ENCODE measurements at places on chromosomes 6 and 20.

DNA sequence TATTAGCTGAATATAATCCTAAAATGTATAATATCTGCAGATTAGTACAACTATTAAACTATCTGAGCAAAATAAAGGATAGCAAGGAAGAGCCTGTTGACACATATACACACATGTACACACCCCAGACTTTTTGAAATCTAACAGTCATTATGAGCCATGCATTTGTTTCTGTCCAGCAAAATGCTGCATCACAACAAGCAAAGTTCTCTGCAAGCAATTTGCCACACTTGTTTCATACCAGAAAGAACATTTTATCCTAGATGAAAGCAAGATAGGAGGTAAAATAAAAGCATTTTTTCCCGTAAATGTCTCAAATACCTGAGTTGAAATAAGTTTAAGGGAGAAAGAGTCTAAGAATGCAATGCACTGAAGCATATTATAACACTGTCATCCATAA, 145.2 kb downstream of the COL21A1 start:
- no peak for DNase-seq

DNA sequence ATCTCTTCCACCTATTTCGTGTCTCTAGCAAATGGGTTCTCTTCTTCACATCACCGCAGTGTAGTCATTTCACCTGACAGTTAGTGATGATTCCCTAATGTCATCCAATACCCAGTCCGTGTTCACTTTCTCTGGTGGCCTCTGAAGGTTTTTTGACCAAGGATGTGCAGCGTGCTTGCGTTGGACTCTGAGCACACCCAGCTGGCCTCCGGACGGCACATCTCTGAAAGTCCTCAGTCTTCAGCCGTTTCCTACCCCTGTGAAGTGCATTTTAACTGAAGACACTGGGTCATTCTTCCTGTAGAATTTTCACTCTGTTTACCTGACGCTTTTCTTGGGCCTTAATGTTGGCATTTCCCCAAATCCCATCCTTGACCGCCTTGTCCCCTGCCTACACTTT, 98.7 kb downstream of the ERMARD start:
- DNase-seq: no peak

- no peak for DNase-seq
These were observed at the start of gene UST for GRCh38 chr6:148746363-148747144. TSS of gene UST (plus strand) at chr6:148747030. CDS start at chr6:148747431, 401 bp downstream.

GRCh38 chr6:161222706-161223234, 51.1 kb downstream of the AGPAT4 start:
- no peak for DNase-seq

- no peak for DNase-seq
These were observed 167.4 kb upstream of the RREB1 start for GRCh38 chr6:6940031-6941025.

- no peak for DNase-seq
These were observed 33.0 kb downstream of the METTL24 start for GRCh38 chr6:110325197-110325596.

DNA sequence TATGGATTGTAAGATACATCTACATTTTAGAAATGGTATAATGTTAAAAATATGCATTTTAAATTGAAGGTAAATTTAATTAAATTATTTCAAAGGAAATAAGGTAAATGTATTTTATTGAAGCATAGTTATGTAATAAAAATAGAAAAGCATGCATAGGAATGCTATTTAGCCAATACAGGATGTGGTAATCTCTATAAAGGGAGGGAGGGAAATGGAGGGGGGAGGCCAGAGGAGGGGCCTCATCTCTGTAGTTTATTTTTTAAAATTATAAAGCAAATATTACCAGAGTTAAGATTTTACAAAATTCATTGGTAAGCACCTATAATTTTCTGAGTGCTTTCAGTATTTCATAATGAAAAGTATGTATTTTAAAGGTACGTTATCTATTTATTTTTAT, 27.2 kb downstream of the SLC16A10 start:
- no peak for DNase-seq

DNA sequence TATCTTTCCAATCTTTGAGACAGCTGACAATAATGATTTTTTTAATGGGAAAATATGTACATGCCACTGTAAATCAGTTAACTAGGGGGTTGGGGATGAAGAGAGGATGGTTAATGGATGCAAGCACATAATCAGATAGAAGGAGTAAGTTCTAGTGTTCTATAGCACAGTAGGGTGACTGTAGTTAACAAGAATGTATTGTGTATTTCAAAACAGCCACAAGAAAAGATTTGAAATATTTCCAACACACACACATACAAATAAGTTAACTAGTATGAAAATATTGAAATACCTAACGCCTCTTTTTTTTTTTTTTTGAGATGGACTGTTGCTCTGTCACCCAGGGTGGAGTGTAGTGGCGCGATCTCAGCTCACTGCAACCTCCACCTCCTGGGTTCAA, 153.4 kb upstream of the SALL4 start:
- no peak for DNase-seq

DNA sequence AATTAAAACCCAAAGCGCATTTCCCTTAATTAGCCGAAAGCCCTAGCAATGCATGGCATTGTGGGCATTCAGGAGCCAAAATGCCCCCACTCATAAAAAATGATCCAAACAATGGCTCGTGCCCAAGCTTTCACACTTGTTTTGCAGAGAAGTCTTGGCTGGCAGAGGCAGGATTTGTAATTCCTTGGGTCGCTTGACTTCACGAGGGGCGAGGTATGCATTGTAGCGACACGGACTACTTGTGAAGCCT, 613 bp upstream of the SASH1 start:
- DNase-seq: no peak

DNA sequence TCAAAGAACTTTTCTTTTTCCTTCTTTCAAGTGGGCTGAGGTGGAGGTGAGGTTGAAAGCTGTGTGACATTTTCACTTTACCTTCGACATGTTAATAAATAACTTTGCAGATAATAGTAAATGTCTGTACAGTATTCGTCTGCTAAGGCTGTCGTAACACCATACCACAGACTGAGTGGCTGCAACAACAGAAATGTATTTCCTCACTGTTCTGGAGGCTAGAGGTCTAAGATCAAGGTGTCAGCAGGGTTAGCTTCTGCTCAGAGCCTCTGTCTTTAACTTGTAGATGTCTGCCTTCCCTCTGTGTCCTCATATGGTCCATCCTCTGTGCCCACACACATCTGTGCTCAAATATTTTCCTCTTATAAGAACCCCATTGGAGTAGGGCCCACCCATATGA, 14.9 kb downstream of the PHACTR2 start:
- no peak for DNase-seq

Data from activated CD8-positive, alpha-beta memory T cell treated with anti-CD3 and anti-CD28 coated beads for 48 hours (primary cell).